Fibroblast of lung (primary cell): ENCODE measurements at places on chromosomes 4 and X. TPM values are rescaled to one million over a fixed set of nuclear protein-coding genes. Genes with fewer than 3 reads are reported as not detected.
A peak's percentile ranks its signal among the peaks of the same experiment; 100 is the strongest.

IL13RA1 gene
- 54.2 and 67.4 TPM in 2 replicates for total RNA-seq

SLC2A9 gene
- total RNA-seq, result 2.3 and 2.8 TPM in 2 replicates

TLR8 gene
- not detected in 2 replicates for total RNA-seq

MEPE gene
- not detected in 2 replicates for total RNA-seq

SPACA5 gene
- not detected in 2 replicates for total RNA-seq

SMIM31 gene
- total RNA-seq, result not detected in 2 replicates

RRH gene
- total RNA-seq, result under 0.01 TPM in 2 replicates

SMARCA5 gene
- total RNA-seq, result 49.6 and 53.3 TPM in 2 replicates

GRCh38 chr4:56972809-56973208 is 4.6 kb downstream of the NOA1 start:
- no peak for DNase-seq

- DNase-seq, result peak; percentile 18
Measured at GRCh38 chr4:148173397-148174017, 268.7 kb downstream of the NR3C2 start.

GRCh38 chrX:40201329-40201885 is 103.6 kb upstream of the BCOR start:
- DNase-seq, result no peak

GRCh38 chr4:139824882-139825522 is 159.4 kb downstream of the MGST2 start:
- DNase-seq, result no peak

DNA sequence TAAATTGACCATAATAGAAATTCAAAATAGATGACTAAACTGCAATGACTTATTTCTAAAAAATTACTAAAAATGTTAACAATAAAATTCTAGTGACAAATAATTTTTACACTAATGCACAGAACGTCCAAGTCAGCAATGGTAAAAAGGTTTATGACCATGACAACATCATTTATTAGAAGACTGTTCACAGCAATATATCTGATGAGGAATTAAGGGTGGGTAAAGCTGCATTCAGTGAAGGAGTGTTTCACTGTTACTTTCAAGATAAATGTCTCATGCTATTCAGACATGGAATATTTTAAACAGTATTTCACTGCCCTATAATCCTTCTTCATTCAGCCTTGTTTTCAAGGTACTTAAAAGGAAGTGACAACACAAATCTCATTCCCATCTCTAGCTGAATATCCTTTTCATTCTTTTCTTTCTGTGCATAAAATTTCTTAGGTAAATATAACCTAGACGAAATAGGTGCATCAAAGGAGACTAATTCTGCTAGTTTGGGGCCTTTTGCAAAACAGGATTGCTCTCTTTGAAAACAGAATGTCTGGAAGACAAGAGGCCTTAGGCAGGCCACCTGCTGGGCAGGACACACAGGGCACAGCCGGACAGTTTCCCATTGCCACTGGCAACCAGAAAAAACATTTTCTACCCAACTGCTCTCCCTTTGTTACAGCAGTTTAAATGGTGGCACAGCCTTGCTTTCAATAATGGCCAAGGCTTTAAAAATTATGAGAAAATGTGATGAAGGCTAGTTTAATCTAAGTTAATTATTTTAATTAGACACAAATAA is 600.3 kb downstream of the SPRY1 start:
- DNase-seq, result no peak

- DNase-seq, result no peak
Measured at GRCh38 chrX:40096395-40097091, 1.2 kb downstream of the BCOR start.

GRCh38 chr4:58138786-58139668 is 1028.8 kb upstream of the IGFBP7 start:
- no peak for DNase-seq

DNA sequence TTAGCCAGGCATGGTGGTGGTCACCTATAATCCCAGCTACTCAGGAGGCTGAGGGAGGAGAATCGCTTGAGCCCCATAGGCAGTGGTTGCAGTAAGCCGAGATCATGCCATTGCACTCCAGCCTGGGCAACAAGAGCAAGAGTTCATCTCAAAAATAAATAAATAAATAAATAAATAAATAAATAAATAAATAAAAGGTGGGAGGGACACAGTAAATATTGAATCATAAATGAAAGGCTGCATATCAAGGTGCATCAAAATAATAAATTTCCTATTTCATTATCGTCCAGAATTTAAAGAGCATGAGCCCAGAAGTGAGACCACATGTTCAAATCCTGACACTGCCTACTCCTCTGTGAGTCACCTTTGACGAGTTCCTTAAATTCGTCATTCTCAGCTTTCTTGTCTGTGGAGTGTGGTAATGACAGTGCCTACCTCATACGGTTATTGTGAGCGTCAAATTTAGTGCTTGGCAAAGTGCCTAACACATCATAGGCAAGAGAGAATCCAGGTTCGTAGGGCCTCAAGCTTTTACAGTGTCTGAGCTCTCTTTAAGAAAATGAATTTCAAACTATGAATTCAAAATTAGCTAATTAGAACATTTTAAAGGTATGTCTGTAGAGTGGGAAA is 49.9 kb downstream of the IL15 start:
- peak; percentile 59 for DNase-seq

GRCh38 chr4:36041340-36041739 is 203.0 kb downstream of the ARAP2 start:
- DNase-seq, result no peak

GRCh38 chr4:138918169-138918869 is 97.3 kb upstream of the NOCT start:
- no peak for DNase-seq

GRCh38 chr4:29653221-29653620 is 1066.9 kb upstream of the PCDH7 start:
- DNase-seq, result no peak

GRCh38 chr4:10567766-10568165 is 110.5 kb upstream of the ZNF518B start:
- no peak for DNase-seq

DNA sequence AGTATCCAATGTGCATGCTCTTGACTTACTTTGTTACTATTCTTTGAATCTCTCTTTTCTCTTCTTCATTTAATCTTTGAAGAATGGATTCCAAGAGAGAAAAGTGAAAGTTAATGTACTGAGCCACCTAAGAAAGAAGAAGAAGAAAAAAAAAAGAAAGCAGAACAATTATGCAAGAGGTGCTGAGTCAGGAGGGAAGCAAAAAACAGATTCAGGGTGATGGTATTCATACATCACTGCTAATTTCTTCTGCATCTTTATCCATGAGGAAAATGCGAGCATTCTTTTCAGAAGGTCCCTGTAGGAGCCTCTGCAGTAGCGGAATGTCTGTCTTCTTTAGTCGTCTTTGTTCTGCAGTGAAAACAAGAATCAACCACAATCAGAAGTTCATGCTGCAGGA is 43.9 kb downstream of the RASSF6 start:
- DNase-seq, result peak; percentile 25

- peak; percentile 41 for DNase-seq
Measured at GRCh38 chrX:147912093-147912801, 528 bp downstream of the FMR1 start.

GRCh38 chr4:142095886-142096605 is 459.7 kb downstream of the IL15 start:
- peak; percentile 98 for DNase-seq

DNA sequence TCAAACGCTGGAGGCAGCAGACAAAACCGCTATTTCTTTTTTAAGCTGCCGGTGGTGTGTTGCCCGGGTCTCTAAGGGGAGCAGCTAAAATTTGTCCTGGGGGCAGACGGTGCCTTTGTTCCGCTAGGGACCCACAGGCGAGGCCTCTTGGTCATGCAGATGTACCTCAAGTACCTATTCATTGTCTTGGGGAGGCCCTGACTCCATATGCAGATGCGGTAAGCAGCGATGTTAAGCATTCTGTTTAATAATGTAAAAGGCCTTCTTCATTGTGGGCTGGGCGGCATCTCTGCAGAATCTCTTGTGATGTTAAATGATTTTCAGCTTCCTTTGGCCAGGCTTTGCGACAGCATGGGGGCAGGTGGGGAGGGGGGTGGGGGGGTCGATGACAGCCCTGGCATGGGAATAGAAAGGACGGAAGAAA is 98.9 kb upstream of the PJA1 start:
- no peak for DNase-seq

- DNase-seq, result no peak
Measured at GRCh38 chr4:76747563-76747962, 150.4 kb downstream of the SOWAHB start.

DNA sequence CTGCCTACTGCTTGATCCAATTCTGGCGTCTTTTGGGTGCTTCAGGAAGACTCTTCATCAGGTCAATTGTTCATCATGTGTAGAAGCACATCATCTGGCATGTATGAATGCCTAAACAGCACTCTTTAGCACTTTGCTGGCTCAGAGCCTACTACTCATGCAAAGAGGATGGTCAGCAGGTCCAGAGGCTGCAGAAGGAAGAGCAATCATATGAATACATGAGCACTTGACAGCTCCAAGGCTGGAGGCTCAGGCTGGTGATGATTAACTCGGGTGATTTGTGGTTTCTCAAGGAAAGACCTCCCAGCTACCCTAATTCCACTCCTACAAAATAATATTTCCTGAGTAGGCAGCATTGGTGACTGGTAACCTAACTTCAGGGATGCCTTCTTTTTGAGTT is 103.8 kb upstream of the CXCL13 start:
- no peak for DNase-seq

- DNase-seq, result no peak
Measured at GRCh38 chr4:130985371-130985770, 1889.4 kb downstream of the C4orf33 start.

DNA sequence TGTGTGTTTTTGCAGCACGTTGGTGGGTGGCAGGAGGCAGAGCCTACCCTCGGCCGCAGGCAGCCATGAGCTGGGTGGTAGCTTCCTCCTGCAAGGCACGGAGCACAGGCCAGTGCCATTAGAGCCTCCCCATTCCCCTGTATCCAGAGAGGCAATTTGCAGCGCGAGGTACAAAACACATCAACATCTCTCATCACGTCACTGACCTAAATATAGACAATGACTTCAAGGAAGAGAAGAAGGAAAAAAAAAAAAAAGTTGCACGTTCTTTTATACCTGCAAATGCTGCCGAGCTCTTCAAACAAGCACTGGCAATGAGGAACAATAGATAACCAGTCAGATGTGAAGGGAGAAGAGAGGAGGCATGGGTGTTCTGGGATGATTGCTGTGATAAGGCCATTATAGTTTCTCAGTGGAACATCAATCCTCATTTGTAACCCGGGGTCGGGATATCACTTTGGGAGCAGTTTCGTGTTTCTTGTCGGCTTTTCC is 159.9 kb downstream of the MGST2 start:
- DNase-seq, result no peak

- no peak for DNase-seq
Measured at GRCh38 chr4:56531823-56532222, 26.2 kb downstream of the ARL9 start.
